ENCODE measurements at places on chromosomes 3 and 15.

- no peak for DNase-seq
Measured at GRCh38 chr3:119588112-119588511, 8.8 kb downstream of the ADPRH start.

GRCh38 chr3:45341876-45342275, 46.5 kb upstream of the LARS2 start:
- DNase-seq = no peak

- DNase-seq = no peak
Measured at GRCh38 chr3:41768363-41768762, 193.5 kb downstream of the ULK4 start.

DNA sequence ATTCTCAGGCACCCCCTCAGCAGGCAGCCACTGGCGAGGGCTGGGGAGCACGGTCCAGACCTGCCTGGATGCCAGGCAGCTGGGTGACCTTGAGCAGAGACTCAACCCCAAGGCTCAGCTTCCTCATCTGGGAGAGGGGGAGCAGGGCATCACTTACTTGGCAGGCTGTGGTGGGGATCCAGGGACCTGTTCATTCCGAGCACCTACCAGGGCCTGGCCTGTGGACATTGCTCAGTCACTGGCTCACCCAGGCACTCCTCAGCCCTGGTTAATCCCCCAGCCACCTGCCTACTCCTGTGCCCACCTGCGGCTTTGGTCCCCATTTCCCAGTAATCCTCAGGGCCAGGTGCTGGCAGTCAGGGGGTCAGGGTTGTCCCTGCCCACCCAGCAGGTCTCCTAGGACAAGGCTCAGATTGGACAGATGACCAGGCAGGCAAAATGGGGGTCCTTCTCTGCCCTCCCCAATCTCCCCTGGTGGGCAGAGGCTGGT, 9.3 kb upstream of the RPL29 start:
- no peak for DNase-seq

GRCh38 chr3:197399486-197399885, 101.1 kb upstream of the DLG1 start:
- no peak for DNase-seq

GRCh38 chr15:42203891-42204290, 4.2 kb downstream of the VPS39 start:
- DNase-seq = peak; percentile 64

- no peak for DNase-seq
Measured at GRCh38 chr3:42080453-42080872, 10.7 kb upstream of the TRAK1 start.

- no peak for DNase-seq
Measured at GRCh38 chr3:106197532-106198194, 328.9 kb upstream of the CBLB start.

DNA sequence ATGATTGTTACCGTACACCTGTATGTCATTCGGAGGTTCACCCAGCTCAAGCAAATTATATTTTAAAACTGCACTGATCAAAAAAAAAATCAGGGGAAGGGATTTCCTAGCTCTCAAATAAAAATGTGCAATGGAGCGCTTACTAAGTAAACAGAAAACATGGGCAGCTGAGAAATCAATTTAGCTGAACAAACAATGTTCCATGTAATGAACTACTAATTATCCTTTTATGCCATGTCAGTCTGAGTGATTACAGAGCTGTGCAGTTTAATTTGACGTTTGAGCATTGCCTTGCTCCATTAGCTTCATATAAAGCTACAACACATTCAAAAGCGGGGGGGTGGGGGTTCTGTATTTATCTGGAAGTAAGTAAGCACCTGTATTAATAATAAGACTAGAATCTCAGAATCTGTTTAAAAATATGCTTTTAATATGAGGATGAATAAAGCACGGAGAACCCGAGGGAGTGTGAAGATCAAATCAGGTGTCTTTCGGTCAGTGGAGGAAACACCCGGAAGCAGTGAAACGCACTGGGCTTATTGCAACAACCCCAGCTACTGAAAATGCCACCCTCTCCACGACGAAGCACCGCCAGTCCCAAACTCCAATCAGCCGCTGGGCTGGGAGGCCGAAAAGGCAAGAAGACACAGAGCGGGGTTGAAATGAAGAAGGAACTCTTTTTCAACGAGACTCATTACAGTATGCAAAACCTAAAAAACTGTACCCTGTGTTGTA, 196.5 kb upstream of the ATP11B start:
- DNase-seq = no peak

- no peak for DNase-seq
Measured at GRCh38 chr3:129567176-129567705, 24.3 kb downstream of the H1-8 start.

GRCh38 chr3:160538895-160539294, 26.5 kb downstream of the KPNA4 start:
- no peak for DNase-seq

GRCh38 chr3:16084887-16085286, 89.6 kb upstream of the GALNT15 start:
- no peak for DNase-seq

DNA sequence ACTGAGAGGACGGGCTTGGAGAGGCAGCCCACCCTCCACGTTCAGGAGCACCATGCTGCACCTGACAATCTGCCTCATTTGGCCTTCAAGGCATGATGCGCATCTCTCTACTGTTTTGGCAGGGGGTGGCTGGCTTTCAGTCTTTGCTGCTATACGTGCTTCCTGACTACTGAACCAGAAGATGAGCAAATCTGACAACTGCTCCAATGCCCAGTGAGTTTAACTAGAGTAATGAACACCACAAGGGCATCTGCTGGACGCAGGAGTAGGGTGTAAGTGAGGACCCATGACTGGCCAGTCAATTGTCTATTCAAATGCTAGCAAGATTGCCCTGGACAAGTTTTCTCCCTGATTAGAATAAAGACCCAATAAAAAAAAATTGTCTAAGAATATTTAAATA, 335.7 kb downstream of the MAGI1 start:
- no peak for DNase-seq

GRCh38 chr15:38638811-38639210, 74.2 kb upstream of the RASGRP1 start:
- no peak for DNase-seq

GRCh38 chr3:142459929-142460328, 12.1 kb upstream of the XRN1 start:
- no peak for DNase-seq

DNA sequence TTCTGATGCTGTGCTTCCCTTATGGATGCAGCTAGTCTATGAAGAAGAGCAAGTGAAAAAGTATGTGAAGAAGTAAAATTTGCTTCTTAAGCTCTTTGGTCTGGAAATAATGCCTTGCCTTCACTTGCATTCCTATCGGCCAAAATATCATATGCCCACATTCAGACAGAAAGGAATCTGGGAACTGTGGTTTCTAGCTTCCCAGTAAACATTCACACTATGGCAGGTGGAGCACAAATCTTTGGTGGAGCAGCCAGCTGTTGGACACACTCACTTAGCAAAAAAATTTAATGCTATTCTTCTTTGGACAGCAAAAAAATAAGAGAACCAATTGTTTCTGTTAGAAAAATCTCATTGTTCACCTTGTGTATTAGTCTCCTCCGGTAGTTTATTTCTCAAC, 12.3 kb upstream of the COL6A6 start:
- no peak for DNase-seq

DNA sequence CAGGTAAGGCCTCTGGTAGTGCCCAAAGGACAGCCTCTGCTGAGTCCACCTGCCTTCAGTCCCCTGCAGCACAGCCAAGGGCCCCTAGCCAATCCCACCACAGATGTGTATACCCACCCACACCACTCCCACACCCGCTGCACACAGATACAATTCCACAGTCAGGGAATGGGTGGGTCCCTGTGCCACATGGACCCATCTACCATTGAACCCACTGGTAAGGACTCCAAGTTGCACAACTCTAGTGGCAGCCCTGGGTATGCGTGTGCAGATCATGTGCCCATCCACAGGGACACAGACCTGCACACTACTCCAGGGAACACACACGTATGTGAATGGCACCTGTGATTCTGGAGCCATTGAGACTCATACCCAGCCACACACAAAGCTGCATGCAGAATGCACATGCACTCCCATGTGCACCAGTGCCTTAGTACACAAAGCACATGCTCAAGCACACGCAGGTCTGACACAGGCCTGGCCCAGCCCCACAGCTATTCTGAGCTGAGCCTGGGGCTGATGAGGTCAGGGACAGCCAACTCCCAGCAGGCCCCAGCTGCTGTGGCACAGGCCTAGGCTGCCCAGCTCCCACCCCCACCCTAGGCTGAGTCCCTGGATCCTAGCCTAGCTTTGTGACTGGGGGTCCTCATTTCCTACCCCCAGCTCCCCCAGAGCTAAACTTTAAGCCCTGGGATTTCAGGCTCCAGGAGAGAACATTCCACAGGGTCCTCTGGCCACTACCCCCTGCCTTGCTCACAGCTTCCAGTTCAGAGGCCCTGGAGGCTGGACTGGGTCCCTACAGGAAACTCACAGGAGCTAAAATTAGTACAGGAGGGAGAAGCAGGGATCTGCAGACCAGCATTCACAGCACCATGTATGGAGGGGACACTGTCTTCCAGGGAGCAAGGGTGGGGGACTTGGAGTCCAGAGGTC, 2.7 kb upstream of the ALS2CL start:
- peak; percentile 4 for DNase-seq

- peak; percentile 54 for DNase-seq
Measured at GRCh38 chr3:46098319-46098761, 71.1 kb upstream of the XCR1 start.

DNA sequence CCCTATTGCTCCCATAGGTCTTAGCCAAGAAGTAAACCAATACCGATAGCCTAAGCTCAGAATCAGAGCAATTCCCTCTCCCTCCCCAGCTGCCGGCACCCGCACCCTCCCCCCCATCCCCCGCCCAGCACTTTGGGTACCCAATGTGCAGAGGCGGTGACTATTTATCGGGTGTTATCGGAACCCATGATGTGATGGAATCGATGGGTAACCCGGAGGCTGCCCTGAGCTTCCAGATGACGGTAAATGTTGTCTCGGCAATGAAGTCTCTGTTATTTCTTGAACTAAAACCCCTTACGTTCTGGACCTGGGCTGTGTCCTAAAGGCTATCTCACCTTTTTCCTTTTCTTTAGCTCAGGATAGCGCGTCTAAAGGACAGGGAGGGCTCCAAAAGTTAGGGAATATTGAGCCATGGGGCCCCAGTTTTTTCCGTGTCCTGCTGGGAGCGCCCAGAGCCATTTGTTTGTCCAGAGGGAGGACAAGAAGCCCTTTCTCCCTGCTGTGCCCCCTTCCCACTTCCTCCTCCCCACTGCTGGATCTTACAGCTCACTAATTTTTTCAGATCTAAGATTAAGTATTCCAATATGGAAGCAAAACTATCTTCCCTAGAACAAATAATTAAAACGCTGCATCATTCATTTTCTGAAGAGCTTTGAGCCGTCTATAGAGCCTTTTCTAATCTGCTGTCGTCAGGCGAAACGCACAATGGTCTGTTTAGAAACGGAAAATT, 1.5 kb downstream of the SLITRK3 start:
- DNase-seq = no peak

DNA sequence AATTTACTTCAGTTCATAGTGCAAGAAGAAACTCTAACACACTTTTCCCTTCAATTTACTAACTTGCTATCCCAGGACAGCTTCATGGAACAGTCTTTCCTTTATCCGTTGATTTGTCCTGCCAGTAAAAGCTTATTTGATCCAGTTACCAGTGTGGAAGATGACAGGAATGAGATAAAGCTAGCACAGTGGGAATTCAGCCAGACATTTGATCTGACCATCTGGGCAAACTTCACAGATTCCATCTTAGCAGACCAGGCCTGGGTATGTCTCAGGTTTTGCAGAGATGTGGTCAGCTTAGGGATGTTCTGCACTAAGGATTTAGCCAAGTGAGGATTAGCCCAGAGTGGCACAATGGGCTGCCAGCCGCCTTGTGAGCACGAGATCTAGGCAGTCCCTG, 19.7 kb downstream of the CEMIP start:
- no peak for DNase-seq

- no peak for DNase-seq
Measured at GRCh38 chr3:118805007-118805406, 229.6 kb downstream of the IGSF11 start.

- no peak for DNase-seq
Measured at GRCh38 chr3:161644891-161645635, 148.5 kb downstream of the OTOL1 start.

GRCh38 chr15:57079446-57079845, 161.0 kb downstream of the TCF12 start:
- no peak for DNase-seq

DNA sequence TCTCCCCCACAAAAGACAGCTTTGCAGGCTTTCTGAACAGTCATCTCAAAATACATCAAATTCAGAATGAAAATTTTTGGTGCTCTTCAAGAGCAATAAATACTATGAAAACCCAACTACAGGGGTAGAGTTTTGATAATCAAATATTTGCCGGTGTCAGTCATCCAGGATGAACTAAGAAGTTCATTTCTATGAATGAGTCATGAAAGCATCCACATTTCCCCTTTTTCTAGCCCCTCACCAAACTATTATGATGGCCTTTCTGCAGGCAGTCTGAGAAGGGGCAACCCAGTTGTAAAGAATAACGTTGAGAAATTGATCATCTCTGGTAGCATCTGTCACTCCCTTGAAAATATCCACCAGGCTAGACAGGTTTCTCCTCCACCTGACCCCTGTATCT, 3.1 kb upstream of the LPCAT4 start:
- DNase-seq = no peak

- DNase-seq = no peak
Measured at GRCh38 chr15:50476143-50476542, 51.9 kb downstream of the USP8 start.

GRCh38 chr3:46925585-46925934, 48.0 kb downstream of the PTH1R start:
- no peak for DNase-seq

- no peak for DNase-seq
Measured at GRCh38 chr3:146345900-146346299, 95.0 kb upstream of the PLSCR4 start.

- DNase-seq = no peak
Measured at GRCh38 chr3:60829058-60829457, 422.2 kb downstream of the FHIT start.

- DNase-seq = no peak
Measured at GRCh38 chr3:142273501-142273900, 48.1 kb upstream of the GK5 start.

- DNase-seq = no peak
Measured at GRCh38 chr3:70342149-70342548, 29.7 kb upstream of the MDFIC2 start.

GRCh38 chr15:67892559-67893377, 52.9 kb upstream of the RNU6-1 start:
- DNase-seq = peak; percentile 17

GRCh38 chr3:14814411-14814871, 4.3 kb upstream of the FGD5 start:
- no peak for DNase-seq

DNA sequence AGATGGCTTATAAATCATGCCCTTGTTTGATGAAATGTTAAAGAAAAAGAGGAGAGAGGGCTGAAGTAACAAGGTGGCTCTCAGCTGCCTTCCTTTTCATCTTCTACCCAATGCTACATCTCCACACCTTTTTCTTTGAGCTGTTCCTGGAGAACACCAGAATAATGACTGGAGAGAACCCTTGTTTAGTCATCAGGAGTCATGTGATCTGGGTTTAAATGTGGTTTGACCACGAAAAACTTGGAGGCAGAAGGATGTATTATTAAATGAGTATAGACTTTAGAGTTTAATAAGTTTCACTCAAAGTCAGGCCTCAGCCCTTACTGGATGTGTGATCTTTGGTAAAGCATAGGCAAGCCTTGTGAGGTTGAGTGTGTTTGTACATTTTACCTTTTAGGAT, 230.3 kb upstream of the TBL1XR1 start:
- no peak for DNase-seq
